ENCODE measurements at places on chromosomes 3 and 15.
A peak's percentile ranks its signal among the peaks of the same experiment; 100 is the strongest.

DNA sequence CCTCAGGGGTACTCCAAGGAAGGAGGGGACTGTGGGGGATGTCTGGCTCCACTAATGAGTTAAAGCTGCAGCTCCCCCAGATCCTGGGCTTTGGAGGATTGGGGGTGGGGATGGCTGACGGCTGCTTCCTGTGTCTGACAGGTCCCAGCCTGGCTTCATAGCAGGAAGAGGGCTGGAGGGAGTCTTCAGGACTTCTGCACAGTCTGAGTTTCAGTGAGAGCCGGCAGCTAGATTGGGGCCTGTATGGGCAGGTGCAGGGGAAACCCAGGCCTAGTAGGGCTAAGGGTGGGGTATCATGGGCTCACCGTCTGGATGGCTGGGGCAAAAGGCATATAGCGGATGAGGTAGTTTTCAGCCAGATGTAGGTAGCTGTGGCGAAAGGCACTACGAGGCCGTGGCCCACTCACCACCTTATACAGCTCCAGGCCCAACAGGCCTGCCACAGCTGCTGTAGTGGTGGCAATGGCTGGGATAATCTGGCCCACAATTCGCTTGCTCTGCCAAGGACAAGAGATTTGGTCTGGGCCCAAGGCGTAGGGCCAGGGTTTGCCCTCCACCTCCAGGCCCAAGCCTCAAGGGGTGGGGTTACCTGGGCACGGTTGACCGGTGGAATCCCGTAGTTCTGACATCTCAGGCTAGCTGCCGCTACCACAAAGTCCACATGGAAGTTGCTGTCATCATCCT lies 4.5 kb downstream of the INKA1 start:
- no peak for DNase-seq

GRCh38 chr15:47670365-47670764 lies 46.9 kb upstream of the SEMA6D start:
- no peak for DNase-seq

DNA sequence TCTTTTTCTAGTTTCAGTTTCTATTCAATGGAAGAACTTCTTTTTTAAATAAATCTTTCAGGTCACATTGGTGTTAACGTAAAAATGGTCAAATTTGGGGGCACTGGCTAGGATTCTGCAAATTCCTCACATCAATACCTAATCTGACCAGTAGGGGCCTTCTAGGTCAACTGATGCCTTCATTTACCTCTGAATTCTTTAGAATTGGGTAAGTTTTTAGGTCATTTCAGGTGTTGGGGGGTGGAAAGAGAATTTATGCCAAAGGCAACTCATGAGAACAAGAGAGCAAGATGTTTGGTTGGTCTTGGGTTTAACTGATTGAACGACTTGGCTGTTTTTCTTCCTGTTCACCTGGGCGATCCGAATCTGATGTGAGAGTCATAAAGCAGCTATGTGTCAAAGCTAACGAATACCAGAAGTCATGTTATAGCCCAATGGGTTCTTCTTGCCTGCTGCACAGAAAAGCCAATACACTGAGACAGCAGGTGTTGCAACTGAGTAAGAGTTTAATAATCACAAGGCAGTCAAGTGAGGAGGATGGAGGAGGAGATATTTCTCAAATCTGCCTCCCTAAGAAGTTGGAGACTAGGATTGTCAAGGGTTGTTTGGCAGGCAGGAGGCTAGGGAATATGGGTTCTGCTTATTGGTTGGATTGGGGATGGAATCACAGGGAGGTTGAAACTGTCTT lies 15.3 kb downstream of the LRRC49 start:
- DNase-seq = no peak

GRCh38 chr15:68177742-68178141 lies 27.4 kb downstream of the CALML4 start:
- no peak for DNase-seq

- DNase-seq = no peak
Observed at GRCh38 chr3:81602781-81603180, 158.7 kb downstream of the GBE1 start.

- DNase-seq = no peak
Observed at GRCh38 chr3:10915376-10915775, 77.2 kb upstream of the SLC6A1 start.

- DNase-seq = no peak
Observed at GRCh38 chr3:126022741-126023359, 53.9 kb downstream of the ROPN1B start.

DNA sequence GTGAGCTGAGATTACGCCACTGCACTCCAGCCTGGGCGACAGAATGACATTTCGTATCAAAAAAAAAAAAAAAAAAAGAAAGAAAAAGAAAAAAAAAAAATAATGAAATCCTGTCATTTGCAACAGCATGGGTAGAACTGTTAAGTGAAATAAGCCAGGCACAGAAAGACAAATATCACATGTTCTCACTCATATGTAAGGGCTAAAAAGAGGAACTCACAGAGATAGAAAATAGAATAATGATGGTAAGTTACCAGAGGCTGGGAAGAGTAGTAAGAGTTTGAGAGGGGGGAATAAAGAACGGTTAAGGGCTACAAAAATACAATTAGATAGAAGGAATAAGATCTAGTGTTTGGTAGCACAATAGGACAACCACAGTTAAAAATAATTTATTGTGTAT lies 19.7 kb downstream of the DENND6A start:
- no peak for DNase-seq

DNA sequence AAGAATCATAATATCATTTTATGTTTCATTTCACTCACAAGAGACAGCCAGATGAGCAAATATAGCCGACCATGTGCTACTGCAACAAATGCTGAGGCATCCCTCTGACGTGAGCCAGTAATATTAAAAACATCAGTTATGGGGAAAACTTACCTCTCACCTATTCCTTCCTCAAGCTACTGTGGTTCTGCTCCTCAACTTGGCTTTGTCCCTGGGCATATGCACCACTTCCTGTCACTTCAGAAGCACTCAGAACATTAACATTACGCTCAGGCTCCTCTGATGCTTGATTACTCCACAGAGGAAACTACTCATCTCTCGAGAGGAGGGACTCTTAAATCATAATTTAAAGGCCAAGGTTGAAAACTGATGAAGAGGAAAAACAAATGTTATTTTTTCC lies 457.0 kb upstream of the ALCAM start:
- DNase-seq = no peak

DNA sequence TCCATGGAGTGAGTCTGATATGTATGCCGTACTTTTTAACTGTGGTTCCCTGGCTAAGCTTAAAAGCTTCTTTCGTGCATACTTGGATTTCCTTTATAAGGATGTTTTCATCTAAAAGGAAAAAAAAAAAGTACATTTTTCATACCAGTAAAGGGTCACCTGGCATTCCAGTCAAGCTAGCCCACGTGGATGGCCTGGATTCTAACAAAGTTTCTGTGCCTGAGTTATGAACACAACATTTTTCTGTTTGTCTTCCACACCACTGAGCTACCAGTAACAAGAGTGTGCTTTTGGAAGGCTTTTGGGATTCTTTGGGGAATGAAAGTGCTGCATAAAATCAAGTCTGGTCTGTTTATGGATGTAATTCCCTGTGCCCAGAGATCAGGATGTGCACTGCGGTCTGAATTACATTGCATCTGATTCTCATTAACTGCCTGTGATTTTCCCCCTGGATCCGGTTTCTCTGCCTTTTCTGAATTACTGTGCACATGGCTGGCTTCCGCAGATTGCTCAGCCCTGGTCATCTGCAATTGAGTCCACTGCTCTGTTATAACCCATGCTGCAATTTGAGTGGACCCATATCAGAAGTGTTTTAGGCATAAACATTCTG lies 38.2 kb upstream of the MAGI1 start:
- DNase-seq = no peak

DNA sequence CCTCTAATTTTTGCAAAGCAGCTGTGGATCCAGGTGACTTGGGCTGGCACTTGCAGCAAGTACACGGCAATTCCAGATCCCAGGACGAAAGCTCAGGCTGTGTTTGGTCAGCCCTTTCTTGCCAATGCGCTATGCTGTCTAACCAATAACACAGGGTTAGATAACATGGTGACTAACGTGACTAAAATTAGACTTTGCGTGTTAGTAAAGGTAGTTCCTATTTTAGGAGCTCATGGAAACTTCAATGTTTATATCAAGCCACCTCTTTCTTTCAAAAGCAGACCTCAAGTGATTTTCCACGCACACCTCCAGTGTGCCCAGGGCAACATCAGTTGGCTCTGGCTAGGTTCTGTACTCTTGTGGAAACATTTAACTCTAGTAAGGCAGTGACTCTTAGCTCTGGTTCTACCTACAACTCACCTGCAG lies 32.5 kb downstream of the CDCP1 start:
- DNase-seq = no peak

GRCh38 chr3:31157047-31157694 lies 262.7 kb upstream of the GADL1 start:
- no peak for DNase-seq

DNA sequence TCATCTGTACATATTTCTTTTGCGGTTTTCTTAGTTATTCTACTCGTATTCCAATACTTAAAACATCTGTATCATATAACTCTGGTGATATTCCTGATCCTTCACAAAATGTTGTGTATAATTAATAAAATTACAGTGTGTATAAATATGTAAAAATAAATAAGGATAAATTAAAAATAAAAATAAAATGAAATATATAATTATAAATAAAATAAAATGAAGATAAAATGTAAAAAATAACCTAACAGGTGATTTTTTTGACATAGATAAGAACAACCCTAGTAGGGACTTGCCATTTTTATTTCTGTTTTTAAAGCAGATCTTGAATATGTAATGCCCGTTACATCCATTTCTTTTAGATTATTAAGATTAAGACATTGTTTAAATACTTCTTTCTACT lies 25.6 kb downstream of the IL1RAP start:
- no peak for DNase-seq

GRCh38 chr3:133925960-133926735 lies 30.5 kb upstream of the RAB6B start:
- peak; percentile 43 for DNase-seq

DNA sequence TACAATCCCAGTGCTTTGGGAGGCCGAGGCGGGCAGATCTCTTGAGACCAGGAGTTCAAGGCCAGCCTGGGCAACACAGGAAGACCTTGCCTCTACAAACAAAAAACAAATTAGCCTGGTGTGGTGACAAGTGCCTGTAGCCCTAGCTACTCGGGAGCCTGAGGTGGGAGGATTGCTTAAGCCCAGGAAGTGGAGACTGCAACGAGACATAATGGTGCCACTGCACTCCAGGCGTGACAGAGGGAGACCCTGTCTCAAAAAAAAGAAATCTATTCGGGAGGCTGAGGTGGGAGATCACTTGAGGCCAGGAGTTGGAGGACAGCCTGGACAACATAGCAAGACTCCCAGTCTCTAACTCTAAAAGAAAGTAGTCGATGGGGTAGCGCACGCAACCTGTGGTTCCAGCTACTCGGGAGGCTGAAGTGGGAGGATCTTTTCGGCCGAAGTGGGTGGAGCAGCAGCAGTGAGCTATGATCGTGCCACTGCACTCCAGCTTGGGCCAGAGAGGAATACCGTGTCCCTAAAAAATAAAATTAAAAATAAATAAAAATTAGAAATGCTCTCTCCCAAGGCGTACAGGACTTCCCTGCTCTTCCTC lies 775 bp downstream of the C3orf33 start:
- DNase-seq = no peak

GRCh38 chr3:49553324-49553691 lies 969 bp upstream of the BSN start:
- DNase-seq = no peak

GRCh38 chr3:4001976-4002375 lies 202.7 kb downstream of the LRRN1 start:
- no peak for DNase-seq

DNA sequence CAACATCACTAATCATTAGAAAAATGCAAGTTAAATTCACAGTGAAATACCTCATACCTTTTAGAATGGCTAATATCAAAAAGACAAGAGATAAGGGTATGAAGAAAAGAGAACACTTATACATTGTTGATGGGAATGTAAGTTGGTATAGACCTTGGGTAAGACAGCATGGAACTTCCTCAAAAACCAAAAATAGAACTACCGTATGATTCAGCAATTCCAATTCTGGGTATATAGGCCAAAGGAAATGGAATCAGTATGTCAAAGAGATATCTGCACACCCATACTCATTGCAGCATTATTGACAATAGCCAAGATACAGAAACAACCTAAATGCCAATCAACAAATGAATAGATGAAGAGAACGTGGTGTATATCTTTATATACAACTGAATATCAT lies 166.8 kb upstream of the LRRN1 start:
- DNase-seq = no peak

GRCh38 chr3:188510366-188510765 lies 356.4 kb downstream of the LPP start:
- no peak for DNase-seq

- DNase-seq = no peak
Observed at GRCh38 chr3:50610992-50611463, 546 bp downstream of the CISH start.

- DNase-seq = no peak
Observed at GRCh38 chr3:187805774-187806173, 60.5 kb upstream of the BCL6 start.

GRCh38 chr3:154119951-154120350 lies 1.2 kb upstream of the ARHGEF26 start:
- no peak for DNase-seq

- DNase-seq = peak; percentile 65
Observed at GRCh38 chr3:53890726-53891475, 758 bp downstream of the SELENOK start.

DNA sequence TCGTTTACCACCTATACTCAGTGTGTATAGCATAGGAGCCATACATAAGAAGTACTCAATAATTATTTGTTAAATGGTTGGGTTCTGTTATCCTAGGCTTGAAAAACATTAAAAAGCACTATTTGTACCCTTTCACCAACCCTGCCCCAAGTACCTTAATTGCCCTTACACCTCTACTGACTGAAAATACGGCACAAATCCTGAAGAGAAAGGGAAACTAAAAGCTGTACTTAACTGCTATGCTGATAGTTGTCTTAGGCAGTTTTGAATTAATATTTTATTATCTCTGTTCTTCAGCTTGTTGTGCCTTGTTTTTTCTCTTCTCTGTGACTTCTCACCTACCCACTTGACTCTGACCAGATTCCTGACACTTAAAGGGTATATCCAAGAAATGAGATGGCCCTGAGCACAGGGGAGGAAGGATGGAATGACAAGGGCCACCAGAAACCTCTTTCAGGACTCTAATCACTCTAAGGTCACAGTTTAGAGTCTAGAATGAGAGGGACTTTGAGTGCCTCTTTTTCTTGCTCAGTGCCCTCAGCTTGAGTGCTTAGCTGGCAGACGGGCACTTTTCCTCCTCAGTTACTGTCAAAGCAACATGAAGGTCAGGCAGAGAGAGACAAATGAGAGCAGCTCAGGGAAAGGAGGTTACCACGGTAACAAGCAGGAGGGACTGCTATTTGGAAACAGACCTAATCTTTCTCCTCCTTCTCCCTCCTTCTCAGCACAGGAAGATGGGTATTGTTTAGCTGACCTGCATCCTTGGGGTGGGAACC lies 136.5 kb downstream of the ZNF609 start:
- peak; percentile 77 for DNase-seq

DNA sequence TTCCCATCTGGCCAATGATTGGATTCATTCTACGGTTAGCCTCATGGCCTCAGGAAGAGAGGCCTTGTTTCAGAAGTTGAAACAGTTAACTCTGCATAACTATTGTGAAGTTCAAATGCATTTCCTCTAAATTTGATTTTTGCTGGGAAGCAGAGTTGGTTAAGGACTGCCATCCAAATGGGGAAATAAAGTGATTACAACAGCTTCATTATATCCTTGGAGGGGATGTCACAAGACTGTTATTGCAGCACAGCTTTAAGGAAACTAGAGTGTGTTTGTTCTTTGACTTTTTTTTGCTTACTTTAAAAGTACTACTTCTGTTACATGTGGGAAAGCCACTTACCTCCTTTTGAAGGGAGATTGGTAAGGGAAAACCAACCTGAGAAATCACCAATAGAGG lies 164.8 kb downstream of the AKAP13 start:
- DNase-seq = no peak

GRCh38 chr3:134028486-134029255 lies 1.1 kb downstream of the SLCO2A1 start:
- DNase-seq = peak; percentile 71
